ENCODE measurements at places on chromosomes 16 and 17.

GRCh38 chr16:41439-42068 lies 11.9 kb downstream of the POLR3K start:
- DNase-seq, result no peak

GRCh38 chr16:21698169-21699032 lies 34.6 kb downstream of the OTOA start:
- no peak for DNase-seq

- no peak for DNase-seq
These were observed 4.2 kb upstream of the ATXN7L3 start for GRCh38 chr17:44203731-44204440.

GRCh38 chr16:23348579-23349469 lies 46.7 kb downstream of the SCNN1B start:
- DNase-seq, result no peak

GRCh38 chr17:48860034-48860433 lies 29.2 kb downstream of the CALCOCO2 start:
- no peak for DNase-seq

- DNase-seq, result no peak
These were observed 15.4 kb upstream of the TMEM92 start for GRCh38 chr17:50258647-50259476.

DNA sequence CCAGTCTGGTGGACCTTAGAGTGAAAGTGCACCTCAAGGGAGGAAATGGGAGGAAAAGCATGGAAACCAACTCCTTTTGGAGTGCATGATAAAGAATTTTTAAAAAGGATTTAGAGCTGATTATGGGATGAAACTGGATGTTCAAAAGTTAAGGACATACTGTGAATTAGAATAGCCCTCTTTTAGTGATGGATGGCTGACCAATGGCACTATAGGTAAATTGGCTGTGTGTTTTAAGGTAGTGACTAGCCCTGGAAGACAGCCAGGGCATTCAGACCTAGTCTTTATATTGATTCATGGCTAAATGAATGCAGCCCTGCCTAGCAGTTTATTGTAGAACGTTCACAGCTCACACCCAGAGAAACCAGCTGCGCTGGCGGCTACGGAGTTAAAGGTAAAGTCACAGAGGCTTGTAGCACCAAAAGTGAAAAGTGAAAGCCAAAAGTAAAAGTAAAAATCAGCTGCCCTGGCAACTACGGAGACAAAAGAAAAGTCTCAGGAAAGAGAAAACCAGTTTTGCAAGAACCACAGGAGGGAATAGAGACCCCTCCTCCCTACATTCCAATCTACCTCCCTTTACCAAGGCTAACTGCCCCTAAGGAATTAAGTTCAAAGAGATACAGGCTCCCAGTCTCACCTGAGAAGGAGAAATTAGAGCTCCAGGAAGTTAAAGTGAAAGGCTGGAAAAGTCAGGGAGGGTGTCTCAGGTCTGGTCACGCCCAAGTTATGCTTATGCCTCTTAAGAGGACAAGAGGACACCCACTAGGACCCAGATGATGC lies 21.8 kb downstream of the ACSM1 start:
- DNase-seq, result no peak

DNA sequence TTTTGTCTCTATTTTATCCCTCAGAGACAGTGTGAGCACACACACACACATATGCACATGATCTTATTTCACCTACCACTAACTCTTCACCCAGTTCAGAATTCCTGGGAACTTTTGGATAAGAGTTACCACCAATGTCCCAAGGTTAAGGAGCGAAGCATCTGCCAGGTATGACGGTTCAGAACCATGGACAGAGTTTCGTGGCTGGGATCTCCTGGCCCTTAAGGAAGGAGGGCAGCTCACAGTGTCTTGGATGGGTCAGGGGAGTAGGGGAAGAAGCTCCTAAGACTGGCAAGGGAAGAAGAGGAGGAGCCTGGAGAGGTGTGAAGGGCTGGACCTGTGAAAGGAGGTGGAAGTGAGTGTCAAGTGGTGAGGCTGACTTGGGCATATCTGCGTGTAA lies 23.0 kb upstream of the TMEM132E start:
- DNase-seq, result no peak

DNA sequence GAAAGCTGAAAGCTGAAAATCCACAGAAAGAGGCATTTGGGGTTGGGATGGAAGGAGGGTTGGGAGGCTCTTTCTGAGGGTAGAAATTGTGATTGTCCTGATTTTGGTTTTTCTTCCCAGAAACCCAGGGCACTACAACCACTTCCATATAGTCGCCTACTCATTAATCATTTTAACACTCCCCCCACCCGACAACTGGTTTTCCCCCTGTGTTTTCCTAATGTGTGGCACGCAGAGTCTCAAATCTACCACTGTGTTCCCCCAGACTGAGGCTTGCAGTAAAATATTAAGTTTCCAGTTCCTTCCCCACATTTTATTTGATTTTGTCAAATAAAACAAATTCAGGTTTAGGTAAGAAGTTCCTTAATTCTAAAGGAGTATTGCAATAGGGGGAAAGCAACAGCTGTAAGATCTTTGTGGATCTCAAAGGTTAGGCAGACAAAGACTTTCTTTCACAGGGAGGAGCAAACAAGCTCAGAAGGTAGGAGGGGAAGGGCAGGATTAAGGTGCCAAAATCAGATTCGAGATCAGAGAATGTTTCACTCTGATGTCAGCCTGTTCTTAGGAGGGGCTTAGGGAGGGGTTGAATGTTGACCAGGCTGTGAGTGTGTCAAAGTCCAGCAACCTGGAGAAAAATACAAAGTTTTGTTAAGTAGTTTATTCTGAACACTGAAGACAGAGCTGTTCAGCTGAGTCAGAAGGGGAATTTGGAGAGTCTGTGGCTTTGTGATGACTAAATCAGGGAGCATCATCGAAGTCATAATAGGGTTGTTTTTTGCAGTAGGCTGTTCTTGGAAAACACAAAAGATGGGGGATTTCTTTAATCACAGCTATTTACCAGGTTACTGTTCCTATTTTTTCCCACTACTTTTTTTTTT lies 3.6 kb downstream of the ZNF267 start:
- peak; percentile 61 for DNase-seq

GRCh38 chr16:87114832-87115231 lies 202.4 kb downstream of the C16orf95 start:
- DNase-seq, result no peak

DNA sequence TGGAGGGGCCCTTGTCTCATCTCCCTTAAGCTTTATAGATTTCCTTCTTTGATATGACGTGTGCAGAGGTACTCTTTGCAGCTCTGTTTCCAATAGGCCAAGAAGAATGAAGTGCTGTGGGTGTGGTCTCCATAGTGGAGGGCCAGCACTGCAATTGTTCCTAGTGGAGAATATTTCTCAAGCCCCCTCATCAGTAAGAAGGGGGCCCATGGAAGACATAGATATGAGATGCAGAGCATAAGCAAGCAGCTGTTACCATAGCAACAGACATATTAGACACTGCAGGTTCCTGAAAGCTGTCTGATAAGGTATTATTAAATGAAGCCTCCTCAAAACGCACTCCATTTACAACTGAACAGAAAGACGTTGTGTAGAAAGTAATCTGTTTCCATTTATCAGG lies 240.7 kb downstream of the ZFHX3 start:
- no peak for DNase-seq

- no peak for DNase-seq
These were observed 8.0 kb downstream of the TNRC6A start for GRCh38 chr16:24737391-24737871.

GRCh38 chr17:76548378-76549214 lies 8.8 kb downstream of the PRCD start:
- DNase-seq, result no peak

GRCh38 chr17:29585080-29585751 lies 4.2 kb downstream of the GIT1 start:
- DNase-seq, result no peak

DNA sequence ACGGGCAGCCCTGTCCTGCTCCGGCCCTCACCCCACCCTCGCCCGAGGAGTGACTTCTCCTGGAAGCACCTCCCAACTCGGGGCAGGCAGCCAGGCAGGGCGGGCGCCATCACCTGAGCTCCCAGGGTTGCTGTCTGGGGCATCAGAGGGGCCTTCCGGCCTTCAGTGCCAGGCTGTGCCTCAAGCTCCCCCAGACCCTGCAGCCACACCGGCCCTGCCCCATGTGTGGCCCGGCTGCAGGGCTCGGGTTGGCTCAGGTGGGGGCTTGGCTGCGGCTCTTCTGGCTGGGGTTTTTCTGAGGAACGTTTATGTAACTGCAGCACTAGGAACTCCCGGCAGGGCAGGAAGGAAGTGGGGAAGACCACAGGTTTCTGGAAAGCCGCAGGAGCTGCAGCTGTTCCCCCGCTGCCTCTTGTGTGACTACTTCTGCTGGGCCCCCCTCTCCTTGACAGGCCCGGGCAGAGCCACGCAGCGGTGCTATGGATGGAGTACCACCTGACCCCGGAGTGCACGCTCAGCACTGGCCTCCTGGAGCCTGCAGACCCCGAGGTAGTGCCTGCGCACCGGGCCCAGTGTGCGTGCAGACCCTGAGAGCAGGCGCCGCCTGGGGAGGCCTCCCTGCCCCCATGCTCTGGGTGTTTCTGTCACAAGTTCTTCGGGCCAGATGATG lies 45.6 kb downstream of the PRMT7 start:
- no peak for DNase-seq

GRCh38 chr17:33689725-33690124 lies 396.6 kb upstream of the ASIC2 start:
- no peak for DNase-seq

- no peak for DNase-seq
These were observed 110.5 kb downstream of the PMP22 start for GRCh38 chr17:15154618-15155017.

DNA sequence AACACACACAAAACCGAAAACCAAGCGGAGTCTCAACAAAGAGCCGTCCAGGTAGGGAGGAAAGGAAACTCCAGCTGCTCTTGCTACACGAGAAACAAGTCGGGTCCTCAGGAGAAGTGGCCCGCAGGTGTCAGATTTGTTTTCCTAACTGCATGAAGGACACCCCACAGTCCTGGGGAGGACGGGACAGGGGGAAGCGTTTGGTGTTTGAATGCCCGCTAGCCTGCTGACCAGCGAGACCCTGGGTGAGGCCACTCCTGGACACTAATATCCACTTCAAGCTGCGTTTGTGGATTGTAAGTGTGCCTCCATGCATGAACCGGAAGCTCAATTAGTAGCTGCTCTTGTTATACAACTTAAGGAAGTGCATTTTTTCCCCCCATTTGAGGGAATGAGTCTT lies 299.5 kb downstream of the MAF start:
- no peak for DNase-seq

DNA sequence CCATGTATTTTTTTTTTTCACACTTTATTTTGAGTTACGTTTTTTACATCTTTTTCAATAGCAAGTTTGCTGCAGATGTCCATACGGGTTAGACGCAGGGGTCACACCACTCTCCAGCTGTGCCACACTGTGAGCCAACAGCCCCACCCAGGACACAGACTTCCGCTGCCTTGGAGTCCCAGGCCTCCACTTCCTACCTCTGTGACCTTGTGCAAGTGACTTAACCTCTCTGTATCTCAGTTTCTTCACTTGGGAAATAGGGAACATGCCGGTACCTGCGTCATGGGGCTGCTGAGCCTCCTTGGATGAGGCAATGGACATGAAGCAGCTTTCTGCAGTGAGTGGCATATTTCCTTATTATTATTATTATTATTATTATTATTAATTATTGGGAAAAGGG lies 3.3 kb upstream of the PITPNA start:
- DNase-seq, result no peak

DNA sequence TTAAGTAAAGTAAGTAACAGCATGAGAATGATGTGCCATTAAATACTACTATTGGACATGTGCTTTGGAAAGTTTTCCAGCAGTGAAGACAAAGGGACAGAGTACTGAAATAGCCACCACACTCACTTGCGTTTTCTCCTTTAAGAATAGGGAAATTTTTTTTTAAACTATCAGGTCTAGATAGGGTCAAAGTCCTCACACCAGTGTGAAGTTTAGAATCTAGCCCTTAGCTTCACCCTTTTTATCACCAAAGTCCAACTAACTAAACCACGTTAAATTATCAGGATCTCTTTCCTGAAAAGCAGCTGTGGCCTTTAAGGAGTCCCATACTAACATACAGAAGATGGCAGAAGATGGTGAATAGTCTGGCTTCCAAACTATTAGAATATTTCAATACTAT lies 180.9 kb downstream of the ZNF18 start:
- DNase-seq, result no peak

GRCh38 chr16:83721676-83722075 lies 86.1 kb upstream of the HSBP1 start:
- no peak for DNase-seq
